ENCODE measurements at places on chromosomes 1 and 21.

GRCh38 chr21:35400233-35400939 lies 351.3 kb upstream of the RUNX1 start:
- H3K4me1 ChIP-seq = no peaks in the 10 kb centered on the region
- H3K27me3 ChIP-seq = no peaks in the 10 kb centered on the region
- H3K27ac ChIP-seq = no peak overlapping the region
- no peaks in the 10 kb centered on the region for H3K36me3 ChIP-seq

DNA sequence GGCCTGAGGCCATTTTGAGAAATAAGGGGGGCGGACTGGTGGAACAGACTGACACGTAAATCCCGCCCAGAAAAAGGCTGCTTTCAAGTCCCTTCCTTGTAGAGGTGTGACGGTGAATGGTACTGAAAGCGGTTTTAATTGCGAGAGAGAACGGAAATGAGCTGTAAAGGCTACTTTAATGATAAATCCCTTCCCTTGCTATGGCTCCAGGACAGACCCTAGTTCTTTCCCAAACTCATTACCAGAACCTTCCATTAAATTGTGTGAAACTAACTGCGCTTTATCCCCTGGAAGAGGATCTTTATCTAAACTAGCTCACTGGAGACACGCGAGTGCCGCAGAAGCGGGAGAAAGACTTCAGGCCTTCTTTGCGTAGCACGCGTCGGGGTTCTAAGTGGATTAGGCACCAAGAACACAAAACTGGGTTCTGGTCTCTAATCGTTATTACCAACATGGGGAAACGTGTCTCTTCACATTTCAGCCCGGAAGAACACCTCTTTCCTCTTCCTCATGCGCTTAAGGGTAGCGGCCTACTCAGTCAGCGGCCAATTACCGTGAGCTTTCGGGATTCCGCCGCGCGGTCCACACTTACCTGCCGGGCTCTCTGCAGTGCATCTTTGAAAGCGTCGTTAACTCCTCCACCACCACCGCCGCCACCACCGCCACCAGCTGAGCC lies 441 bp downstream of the FUBP1 start:
- DNase-seq = peak; percentile 90
- H3K4me3 ChIP-seq = peak overlapping the region; percentile 100
- H3K27ac ChIP-seq = peak overlapping the region; percentile 98
- peaks cover 14% of the 10 kb centered on the region for H3K36me3 ChIP-seq

DNA sequence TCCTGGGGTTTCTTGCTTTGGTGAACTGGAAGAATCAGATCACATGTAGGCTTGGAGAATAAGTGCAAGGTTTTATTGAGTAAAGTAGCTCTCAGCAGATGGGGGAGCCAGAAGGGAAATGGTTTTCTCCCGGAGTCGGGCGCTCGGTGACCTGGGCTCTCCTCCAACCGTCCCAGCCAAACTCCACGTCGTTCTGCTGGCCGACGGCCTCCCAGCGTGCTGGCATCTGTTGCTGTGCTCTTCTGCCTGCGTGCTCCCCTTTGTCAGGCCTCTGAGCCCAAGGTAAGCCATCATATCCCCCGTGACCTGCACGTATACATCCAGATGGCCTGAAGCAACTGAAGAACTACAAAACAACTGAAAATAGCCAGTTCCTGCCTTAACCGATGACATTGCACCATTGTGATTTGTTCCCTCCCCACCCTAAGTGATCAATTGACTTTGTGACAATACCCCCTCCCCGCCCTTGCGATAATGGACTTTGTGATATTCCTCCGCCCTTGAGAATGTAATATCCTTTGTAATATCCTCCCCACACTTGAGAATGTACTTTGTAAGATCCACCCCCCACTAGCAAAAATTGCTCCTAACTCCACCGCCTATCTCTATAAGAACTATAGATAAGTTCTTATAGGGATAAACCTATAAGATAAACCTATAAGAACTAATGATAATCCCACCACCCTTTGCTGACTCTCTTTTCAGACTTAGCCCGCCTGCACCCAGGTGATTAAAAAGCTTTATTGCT lies 88.3 kb downstream of the SMYD3 start:
- H3K4me1 ChIP-seq = no peaks in the 10 kb centered on the region
- no peak for DNase-seq
- no peak overlapping the region for H3K27ac ChIP-seq
- H3K4me3 ChIP-seq = no peak overlapping the region

- H3K36me3 ChIP-seq = no peaks in the 10 kb centered on the region
- peak; percentile 18 for DNase-seq
- peaks cover 5% of the 10 kb centered on the region for H3K4me1 ChIP-seq
- H3K27ac ChIP-seq = no peak overlapping the region
These were observed 26.3 kb downstream of the RAB7B start for GRCh38 chr1:205976708-205977401.

- DNase-seq = no peak
- no peaks in the 10 kb centered on the region for H3K36me3 ChIP-seq
- no peak overlapping the region for H3K27ac ChIP-seq
- H3K27me3 ChIP-seq = no peaks in the 10 kb centered on the region
These were observed 51.0 kb downstream of the KIAA0319L start for GRCh38 chr1:35505911-35506798.

GRCh38 chr1:160916666-160917065 lies 31.7 kb upstream of the ITLN1 start:
- no peaks in the 10 kb centered on the region for H3K4me1 ChIP-seq
- no peak for DNase-seq
- no peaks in the 10 kb centered on the region for H3K36me3 ChIP-seq

GRCh38 chr1:100721526-100722207 lies 2.1 kb downstream of the VCAM1 start:
- H3K27me3 ChIP-seq = no peaks in the 10 kb centered on the region
- DNase-seq = no peak
- no peak overlapping the region for H3K27ac ChIP-seq
- H3K4me1 ChIP-seq = peaks cover 17% of the 10 kb centered on the region
- H3K4me3 ChIP-seq = no peak overlapping the region
- H3K36me3 ChIP-seq = no peaks in the 10 kb centered on the region

DNA sequence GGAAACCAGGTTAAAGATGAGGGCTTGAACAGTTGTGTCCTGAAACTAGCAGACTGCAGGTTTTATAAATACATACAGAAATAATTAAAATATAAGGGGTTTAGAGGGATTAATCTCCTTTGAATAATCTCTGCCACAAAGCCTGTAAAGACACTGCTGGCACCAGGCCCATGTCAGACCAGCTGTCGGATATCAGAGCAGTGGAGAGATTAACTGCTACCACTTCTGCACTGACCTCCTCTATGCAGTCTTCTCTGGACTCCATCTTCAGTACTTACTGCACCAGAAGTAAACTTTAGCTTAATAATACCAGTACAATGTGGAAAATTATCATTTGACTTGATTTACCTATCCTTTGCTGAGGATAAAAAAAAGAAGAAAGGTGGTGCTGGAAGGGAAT lies 128.6 kb downstream of the LHX4 start:
- H3K4me1 ChIP-seq = peaks cover 56% of the 10 kb centered on the region
- no peak overlapping the region for H3K4me3 ChIP-seq
- H3K36me3 ChIP-seq = no peaks in the 10 kb centered on the region
- DNase-seq = peak; percentile 28

GRCh38 chr1:245823408-245824147 lies 668.8 kb downstream of the KIF26B start:
- DNase-seq = no peak
- H3K36me3 ChIP-seq = no peaks in the 10 kb centered on the region
- H3K4me3 ChIP-seq = no peak overlapping the region
- no peaks in the 10 kb centered on the region for H3K27me3 ChIP-seq
- no peaks in the 10 kb centered on the region for H3K4me1 ChIP-seq
- no peak overlapping the region for H3K27ac ChIP-seq

GRCh38 chr21:30710499-30710898 lies 8.1 kb downstream of the KRTAP21-3 start:
- H3K27me3 ChIP-seq = no peaks in the 10 kb centered on the region
- no peaks in the 10 kb centered on the region for H3K4me1 ChIP-seq
- H3K4me3 ChIP-seq = no peak overlapping the region
- no peaks in the 10 kb centered on the region for H3K36me3 ChIP-seq

DNA sequence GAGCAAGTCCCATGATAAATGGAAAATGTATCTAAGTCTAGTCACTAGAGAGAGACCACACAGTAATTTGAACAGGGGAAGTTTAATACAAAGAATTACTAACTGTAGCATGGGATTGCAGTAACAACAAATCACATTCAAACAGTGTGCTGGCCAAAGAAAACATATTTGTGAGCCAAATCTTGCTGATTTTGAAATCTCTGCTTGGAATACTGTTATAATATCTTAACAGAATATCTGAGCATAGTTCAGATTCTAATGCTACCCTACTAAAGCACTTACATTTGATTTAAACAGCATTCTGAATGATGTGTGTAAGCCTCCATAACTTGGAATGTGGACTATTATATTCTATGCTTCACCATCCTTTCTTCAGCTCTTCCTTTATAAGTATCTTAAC lies 270.0 kb upstream of the BRINP3 start:
- DNase-seq = no peak
- no peak overlapping the region for H3K27ac ChIP-seq
- no peaks in the 10 kb centered on the region for H3K27me3 ChIP-seq
- H3K4me3 ChIP-seq = no peak overlapping the region

GRCh38 chr1:48006264-48006663 lies 9.1 kb upstream of the TRABD2B start:
- peaks cover 12% of the 10 kb centered on the region for H3K4me1 ChIP-seq
- H3K27ac ChIP-seq = no peak overlapping the region
- no peak overlapping the region for H3K4me3 ChIP-seq
- no peaks in the 10 kb centered on the region for H3K36me3 ChIP-seq

- H3K27ac ChIP-seq = no peak overlapping the region
- H3K4me3 ChIP-seq = no peak overlapping the region
- H3K4me1 ChIP-seq = peaks cover 6% of the 10 kb centered on the region
- no peaks in the 10 kb centered on the region for H3K36me3 ChIP-seq
- H3K27me3 ChIP-seq = no peaks in the 10 kb centered on the region
- no peak for DNase-seq
These were observed 42.9 kb downstream of the HSPG2 start for GRCh38 chr1:21894034-21894881.

DNA sequence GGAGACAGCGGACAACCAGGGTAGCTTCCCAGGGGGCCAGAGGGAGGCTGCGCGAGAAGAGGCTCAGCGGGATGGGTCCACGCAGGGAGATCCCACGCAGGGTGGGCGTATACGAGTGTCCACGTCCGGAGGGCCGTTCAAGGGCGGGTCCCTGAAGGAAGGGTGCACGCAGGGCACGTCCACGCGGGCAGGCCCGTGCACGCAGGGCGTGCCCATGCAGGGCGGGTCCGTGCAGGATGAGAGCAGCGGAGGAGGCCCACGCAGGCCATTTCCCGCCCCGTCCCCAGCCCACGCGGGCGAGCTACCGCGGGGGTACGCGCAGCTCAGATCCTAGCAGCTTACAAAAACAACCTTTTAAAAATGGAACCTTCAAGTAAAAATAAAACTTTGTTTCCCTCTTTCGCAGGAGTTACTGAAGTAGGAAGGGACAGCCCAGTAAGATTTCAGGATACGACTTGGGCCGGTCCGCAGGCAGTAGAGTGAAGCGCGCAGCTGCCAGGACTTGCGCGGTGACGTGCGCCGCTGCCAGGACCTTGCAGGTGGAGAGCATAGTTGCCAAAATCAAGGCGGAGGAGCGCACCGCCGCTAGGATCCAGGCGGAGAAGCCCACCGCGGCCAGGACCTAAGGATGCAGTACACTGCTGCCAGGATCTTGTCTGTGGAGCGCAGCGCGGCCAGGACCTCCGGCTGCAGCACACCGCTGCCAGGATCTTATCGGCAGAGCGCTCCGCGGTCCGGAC lies 416 bp upstream of the RNF187 start:
- H3K27ac ChIP-seq = peak overlapping the region; percentile 100
- DNase-seq = peak; percentile 95
- H3K27me3 ChIP-seq = peaks cover 18% of the 10 kb centered on the region
- H3K4me3 ChIP-seq = peak overlapping the region; percentile 81
- H3K4me1 ChIP-seq = peaks cover 8% of the 10 kb centered on the region

- H3K36me3 ChIP-seq = peaks cover 16% of the 10 kb centered on the region
- no peaks in the 10 kb centered on the region for H3K4me1 ChIP-seq
- H3K27ac ChIP-seq = no peak overlapping the region
- H3K27me3 ChIP-seq = no peaks in the 10 kb centered on the region
- DNase-seq = no peak
These were observed 58.7 kb downstream of the DIP2A start for GRCh38 chr21:46517361-46517760.

- H3K4me3 ChIP-seq = no peak overlapping the region
- H3K4me1 ChIP-seq = no peaks in the 10 kb centered on the region
- DNase-seq = peak; percentile 58
- H3K36me3 ChIP-seq = no peaks in the 10 kb centered on the region
These were observed 32.0 kb upstream of the TLR5 start for GRCh38 chr1:223175032-223175431.

- no peak overlapping the region for H3K4me3 ChIP-seq
- no peaks in the 10 kb centered on the region for H3K27me3 ChIP-seq
- no peak overlapping the region for H3K27ac ChIP-seq
- no peaks in the 10 kb centered on the region for H3K4me1 ChIP-seq
- H3K36me3 ChIP-seq = no peaks in the 10 kb centered on the region
These were observed 124.7 kb downstream of the TYW3 start for GRCh38 chr1:74857676-74858075.

- no peak overlapping the region for H3K4me3 ChIP-seq
- H3K27me3 ChIP-seq = no peaks in the 10 kb centered on the region
- no peaks in the 10 kb centered on the region for H3K36me3 ChIP-seq
- no peak for DNase-seq
- H3K27ac ChIP-seq = no peak overlapping the region
These were observed 45.5 kb upstream of the AIM2 start for GRCh38 chr1:159122005-159122621.

DNA sequence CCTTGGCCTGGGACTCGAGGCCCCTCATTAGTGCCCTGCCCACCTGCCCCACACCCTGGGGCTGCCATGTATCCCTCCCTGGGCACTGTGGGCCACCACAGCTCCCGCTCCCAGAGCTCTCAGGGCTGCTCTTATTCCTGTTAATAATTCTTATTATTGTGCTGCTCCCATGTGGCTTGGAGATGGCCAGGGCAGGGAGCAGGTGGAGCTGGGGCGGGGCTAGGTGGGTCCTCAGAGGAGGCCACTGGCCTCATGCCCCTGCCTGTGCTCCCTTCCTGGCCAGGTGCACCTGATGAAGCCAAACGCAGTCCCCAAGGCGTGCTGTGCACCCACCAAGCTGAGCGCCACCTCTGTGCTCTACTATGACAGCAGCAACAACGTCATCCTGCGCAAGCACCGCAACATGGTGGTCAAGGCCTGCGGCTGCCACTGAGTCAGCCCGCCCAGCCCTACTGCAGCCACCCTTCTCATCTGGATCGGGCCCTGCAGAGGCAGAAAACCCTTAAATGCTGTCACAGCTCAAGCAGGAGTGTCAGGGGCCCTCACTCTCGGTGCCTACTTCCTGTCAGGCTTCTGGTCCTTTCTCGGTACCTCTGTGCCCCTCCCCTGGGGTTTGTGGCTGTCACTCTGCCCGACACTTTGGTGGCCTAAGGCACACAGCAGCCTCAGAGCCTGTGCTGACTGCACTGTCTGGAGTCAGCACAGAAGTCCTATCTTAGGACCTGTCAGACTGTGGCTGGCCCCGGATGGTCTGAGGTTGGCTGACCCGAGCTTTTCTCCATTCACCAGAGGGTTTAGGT lies 34.1 kb downstream of the BMP8A start:
- no peak for DNase-seq
- H3K36me3 ChIP-seq = no peaks in the 10 kb centered on the region
- no peaks in the 10 kb centered on the region for H3K27me3 ChIP-seq
- no peak overlapping the region for H3K4me3 ChIP-seq
- no peaks in the 10 kb centered on the region for H3K4me1 ChIP-seq

GRCh38 chr1:172820475-172821158 lies 161.7 kb downstream of the FASLG start:
- H3K36me3 ChIP-seq = no peaks in the 10 kb centered on the region
- H3K4me1 ChIP-seq = no peaks in the 10 kb centered on the region
- H3K27me3 ChIP-seq = no peaks in the 10 kb centered on the region
- DNase-seq = no peak
- H3K27ac ChIP-seq = no peak overlapping the region

- H3K27me3 ChIP-seq = no peaks in the 10 kb centered on the region
- no peak overlapping the region for H3K4me3 ChIP-seq
- H3K27ac ChIP-seq = no peak overlapping the region
- no peaks in the 10 kb centered on the region for H3K36me3 ChIP-seq
- peaks cover 29% of the 10 kb centered on the region for H3K4me1 ChIP-seq
These were observed 16.2 kb downstream of the DRAXIN start for GRCh38 chr1:11707621-11708276.
